Activated CD4-positive, alpha-beta T cell treated with anti-CD3 and anti-CD28 coated beads, Interleukin-2, amount 50 U/mL, for 24 hours (primary cell): ENCODE measurements at places on chromosomes 3 and 15.
A peak's percentile ranks its signal among the peaks of the same experiment; 100 is the strongest.

GRCh38 chr3:189779166-189779565 lies 148.0 kb downstream of the TP63 start:
- DNase-seq, result no peak

- no peak for DNase-seq
Observed at GRCh38 chr3:5026046-5026362, 46.8 kb downstream of the BHLHE40 start.

- no peak for DNase-seq
Observed at GRCh38 chr3:23271876-23272741, 69.0 kb downstream of the UBE2E2 start.

GRCh38 chr15:64216730-64217428 lies 54.1 kb upstream of the PPIB start:
- DNase-seq, result no peak

GRCh38 chr15:86735247-86736040 lies 655.8 kb downstream of the AGBL1 start:
- DNase-seq, result no peak

GRCh38 chr15:78461171-78461888 lies 23.3 kb downstream of the IREB2 start:
- DNase-seq, result no peak

- no peak for DNase-seq
Observed at GRCh38 chr3:5357089-5357488, 169.6 kb downstream of the EDEM1 start.

DNA sequence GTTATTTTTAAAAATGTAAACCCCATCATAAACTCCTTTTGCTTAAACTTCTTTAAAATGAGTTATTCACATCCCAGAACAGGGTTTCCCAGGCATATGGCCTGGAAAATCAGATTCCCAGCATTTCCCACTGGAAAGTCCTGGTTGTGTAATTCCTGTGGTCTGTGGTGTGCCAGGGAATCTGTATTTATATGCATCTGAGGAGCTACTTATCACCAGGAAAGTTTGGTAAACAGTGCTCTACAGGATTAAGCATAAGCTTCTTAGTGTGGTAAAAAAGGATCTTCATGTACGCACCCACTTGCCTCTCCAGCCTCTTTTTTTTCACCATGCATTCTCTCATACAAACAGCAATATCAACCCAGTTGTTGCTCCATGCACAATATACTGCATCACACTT lies 28.2 kb downstream of the MEIS2 start:
- no peak for DNase-seq

DNA sequence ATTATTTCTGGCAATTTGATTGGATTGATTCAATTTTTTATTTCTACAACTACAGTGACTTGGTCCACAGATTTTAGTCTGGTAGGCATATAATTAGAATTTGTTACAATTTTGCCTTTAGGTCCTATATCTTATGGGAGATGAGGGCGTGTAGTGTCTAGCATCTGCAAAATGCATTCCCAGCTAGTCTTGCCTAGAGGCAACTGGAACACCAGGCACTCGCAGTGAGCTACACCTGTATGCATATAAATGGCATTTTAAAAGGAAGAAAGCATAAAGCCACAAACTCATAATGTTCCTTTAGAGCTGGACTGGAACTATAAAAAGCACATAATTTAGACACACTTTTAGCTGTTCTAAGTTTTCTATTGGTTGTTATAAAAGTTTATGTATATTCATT lies 17.9 kb upstream of the SPPL2A start:
- DNase-seq, result no peak

GRCh38 chr15:69679623-69680228 lies 227.1 kb downstream of the RPLP1 start:
- DNase-seq, result peak; percentile 15

DNA sequence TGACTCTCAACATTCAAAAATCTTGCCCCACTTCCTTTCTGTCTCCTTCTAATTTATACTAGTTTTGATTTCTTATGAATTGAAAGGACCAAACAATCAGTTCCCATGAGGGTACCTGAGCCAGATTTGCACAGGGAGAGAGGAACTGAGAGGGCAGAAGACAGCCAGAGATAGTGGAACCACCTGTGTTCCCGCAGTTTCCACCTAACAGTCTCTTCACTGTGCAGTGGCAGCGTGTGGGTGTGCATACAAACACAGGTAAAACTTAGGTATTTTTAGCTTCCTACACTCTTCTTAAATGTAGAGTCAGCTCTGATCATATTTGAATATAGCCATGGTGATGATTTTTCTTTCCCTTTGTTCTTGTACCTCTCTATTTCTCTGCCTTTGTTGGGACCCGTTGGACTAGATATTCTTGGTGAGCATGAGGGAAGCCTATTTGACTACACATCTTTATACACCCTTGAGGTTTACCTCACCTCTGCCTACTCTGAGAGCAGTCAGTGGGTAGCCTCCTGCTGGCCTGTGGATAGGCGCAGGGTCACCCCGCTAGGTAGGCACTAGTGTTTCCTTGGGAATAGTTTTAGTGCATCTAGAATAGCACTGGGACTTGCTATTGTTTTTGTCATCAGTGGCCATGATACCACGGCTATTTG lies 58.8 kb downstream of the MAP3K13 start:
- DNase-seq, result no peak

GRCh38 chr3:194141415-194142155 lies 5.6 kb downstream of the HES1 start:
- peak; percentile 48 for DNase-seq

DNA sequence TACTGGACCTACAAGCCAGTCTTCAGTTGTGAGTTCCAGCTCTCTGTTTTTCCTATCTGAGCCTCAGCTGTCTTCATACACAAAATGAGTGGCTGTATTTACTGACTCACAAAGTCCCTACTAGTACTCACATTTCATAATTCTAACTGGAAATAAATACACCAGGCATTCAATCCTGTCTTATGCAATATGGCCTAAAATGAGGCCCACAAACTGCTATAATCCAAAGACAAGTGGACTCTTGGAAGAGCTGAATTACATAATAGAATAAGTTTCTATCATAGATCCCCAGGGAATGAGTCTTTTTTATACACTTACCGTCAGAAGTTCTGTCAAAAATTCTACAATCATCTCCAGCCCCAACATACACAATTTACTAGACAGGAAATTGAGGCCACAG lies 211.9 kb downstream of the LRRN1 start:
- DNase-seq, result no peak

DNA sequence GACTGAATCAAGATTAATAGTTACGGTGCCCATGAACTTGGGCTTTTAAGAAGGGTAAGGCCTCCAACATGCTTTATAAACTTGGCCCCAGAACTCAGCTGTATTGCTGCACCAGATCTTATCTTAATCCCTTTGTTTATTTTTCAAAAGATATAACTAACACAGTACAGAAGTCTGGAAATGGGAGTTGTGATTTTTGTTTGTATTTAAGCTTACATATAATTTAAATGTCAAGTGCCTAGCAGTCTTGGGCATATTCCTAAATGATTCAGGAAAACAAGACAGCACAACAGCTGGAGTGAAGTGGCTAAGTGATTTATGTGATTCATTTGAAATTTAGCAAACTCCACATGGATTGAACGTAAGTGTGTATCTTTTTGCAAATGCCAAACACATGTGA lies 56.2 kb downstream of the NBEAL2 start:
- no peak for DNase-seq

- DNase-seq, result no peak
Observed at GRCh38 chr15:100694381-100695021, 92.1 kb downstream of the ASB7 start.

DNA sequence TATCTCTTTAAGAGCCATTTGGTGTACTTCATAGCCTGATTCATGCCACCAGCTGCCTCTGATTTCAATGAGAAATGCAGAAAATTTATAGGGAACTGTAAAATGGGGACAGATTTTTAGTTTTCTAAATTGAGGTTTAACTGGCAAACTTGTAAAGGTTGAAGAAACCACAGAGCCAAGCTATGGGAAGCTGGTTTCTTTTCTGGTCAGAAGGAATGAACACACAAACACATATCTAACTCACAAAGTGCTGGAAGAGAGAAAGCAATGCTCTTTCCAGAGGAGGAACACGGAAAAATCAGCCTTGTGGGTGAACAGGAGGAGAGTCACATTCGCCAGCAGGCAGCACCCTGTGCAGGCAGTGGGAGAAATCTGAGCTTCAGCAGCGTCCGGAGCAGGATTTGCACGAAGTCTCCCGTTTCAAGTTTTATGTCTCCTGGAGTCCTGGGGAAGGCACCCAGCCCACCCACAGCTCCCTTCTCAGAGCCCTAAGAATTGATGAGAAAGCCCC lies 481 bp downstream of the MASP1 start:
- DNase-seq, result no peak

DNA sequence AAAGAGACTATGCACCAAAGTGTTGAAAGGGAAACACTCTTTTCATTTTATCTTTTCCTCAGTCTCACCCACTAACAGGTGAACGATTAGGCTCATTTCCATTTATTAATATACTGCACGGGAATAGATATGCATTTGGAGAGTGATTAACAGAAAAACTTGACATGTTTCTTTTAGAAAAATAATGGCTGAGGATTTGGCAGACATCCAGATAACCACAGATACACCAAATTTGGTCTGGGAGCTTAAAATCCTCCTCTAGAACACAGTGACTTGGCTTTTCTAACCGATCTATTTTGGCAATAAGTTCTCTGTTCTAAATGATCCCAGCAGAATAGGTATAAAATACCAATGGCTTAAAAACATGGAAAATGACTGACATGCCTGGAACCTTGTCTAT lies 459.3 kb upstream of the SGO1 start:
- no peak for DNase-seq

DNA sequence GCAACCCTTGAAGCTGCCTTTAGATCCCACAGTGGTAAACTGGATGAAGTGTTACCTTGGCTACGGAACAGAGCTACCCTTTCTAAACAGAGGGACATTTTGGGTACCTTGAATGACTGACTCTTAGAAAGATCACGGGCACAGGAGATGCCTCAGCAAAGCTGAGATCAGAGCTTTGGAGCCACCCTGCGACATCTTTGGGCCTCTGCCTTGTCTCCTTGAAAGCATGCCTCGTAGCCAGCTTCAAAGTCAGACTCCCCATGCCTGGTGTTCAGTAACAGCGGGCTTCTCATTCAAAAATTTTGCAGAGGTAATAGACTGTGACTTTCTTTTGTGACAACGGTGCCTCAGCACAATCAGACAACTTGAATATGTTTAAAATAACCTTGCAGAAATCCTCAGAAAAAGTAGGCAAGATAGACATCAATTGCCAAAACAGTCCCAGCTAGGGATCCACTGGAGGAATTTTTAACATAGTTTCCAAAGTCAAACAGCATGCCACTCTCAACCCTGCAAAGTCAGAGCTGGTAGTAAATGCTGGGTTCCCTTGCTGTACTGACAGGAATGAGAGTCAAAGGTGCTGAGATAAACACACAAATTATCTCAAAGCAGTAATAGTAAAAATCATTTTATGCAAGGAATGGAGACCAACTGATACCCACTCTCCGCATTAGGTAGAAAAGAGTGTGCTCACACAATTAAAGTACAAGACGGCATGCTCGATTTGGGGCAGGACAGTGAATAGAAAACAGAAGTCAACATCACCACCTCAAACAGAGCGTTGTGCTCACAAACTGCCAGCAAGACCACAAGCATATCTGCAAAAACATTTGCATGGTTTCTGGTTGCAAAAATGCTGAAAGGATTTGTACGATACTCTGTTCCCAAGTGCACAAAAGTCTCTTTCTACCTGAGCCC lies 82.1 kb downstream of the MYO1E start:
- no peak for DNase-seq

DNA sequence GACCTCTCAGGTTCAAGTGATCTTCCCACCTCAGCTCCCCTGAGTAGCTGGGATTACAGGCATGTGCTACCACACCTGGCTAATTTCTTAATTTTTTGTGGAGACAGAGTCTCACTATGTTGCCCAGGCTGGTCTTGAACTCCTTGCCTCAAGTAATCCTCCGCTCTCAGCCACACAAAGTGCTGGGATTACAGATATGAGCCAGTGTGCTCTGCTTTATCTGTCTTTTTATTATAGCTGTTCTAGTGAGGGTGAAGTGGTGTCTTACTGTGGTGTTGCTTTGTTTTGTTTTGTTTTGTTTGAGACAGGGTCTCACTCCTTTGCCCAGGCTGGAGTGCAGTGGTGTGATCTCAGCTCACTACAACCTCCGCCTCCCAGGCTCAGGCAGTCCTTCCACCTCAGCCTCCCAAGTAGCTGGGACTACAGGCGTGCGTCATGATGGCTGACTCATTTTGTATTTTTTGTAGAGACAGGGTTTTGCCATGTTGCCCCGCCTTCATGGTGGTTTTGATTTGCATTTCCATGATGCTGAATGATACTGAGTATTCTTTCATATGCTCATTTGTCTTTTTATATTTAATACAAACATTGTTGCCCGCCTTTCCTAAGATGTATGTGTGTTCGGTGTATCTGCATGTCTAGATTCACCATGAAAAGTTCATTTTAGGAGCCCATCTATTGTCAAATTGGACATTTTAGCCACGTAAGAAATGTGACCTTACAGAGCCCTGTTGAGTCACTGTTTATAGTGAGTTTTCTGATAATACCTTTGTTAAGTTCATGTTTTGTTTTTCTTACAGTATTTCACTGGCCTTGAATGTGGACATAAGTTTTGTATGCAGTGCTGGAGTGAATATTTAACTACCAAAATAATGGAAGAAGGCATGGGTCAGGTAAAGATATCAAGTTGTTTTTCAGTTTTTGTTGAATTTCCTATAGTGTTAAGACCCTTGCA lies 80.6 kb downstream of the ARIH1 start:
- peak; percentile 5 for DNase-seq

DNA sequence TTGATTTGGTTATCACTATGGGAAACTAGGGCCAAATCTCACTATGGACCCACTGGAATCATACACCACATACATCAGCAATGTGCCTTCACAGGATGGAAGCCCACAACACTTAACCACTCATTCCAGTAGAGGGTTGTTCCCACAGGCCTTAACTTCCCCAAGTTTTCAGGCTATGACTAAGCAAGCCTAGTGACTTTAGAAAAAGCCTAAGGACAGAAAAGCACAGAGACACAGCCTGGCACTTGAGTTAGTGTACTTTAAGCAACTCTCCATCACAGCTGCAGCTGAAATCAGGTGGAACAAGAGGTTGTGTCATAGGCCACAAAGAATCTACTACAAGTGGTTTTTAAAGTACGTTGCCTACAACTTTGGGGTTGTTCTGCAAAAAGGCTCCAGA lies 128.7 kb downstream of the LRRN1 start:
- DNase-seq, result no peak

- DNase-seq, result no peak
Observed at GRCh38 chr3:6717026-6717943, 143.6 kb upstream of the GRM7 start.

DNA sequence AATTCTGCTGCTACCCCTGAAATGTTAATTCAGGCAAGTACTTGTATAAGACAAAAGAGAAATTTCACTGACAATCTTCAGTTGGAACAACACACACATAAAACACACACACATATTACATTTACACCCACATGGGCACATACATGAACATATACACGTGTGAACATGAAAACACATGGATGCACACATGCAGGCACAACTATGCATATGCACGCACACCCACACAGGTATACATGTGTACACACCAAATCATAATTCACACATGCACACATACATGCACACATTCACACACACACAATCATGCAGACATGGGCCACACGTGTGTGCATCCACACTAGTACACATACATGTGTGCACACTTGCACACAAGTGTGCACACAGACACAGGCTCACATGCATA lies 277.8 kb downstream of the OCA2 start:
- no peak for DNase-seq

- DNase-seq, result no peak
Observed at GRCh38 chr3:64644483-64644882, 43.3 kb downstream of the ADAMTS9 start.

- no peak for DNase-seq
Observed at GRCh38 chr3:12280357-12280806, 8.5 kb upstream of the PPARG start.
